Ovary (tissue), 10 donors: ENCODE measurements at places on chromosomes 16 and 17. TPM values are rescaled to one million over a fixed set of nuclear protein-coding genes. Genes with fewer than 3 reads are reported as not detected.

GRCh38 chr16:31530405-31530804 is 2.7 kb downstream of the AHSP start:
- H3K4me1 ChIP-seq = peaks cover 3% of the 10 kb centered on the region
- no peak for DNase-seq
- no peaks in the 10 kb centered on the region for H3K27me3 ChIP-seq
- no peak overlapping the region for H3K4me3 ChIP-seq
- H3K27ac ChIP-seq = no peak overlapping the region

DNA sequence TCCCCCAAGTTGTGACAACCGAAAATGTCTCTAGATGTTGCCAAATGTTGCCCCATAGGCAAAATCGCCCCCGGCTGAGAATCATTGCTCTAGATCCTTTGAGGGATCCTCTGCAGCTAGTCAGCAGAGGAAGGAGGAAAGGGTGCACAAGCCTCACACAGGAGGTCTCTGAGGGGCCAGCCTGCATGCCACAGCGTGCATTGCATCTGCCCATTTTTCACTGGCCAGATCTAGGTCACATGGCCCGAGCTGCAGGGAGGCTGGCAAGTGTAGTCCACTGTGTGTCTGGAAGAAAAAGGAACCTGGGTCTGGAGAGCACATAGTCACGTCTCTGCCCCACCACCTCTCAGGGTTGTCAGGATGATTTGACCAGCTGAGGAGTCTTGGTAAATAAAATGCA is 138.2 kb downstream of the CCT6B start:
- H3K36me3 ChIP-seq = no peaks in the 10 kb centered on the region
- no peak for DNase-seq
- H3K4me1 ChIP-seq = no peaks in the 10 kb centered on the region
- H3K27ac ChIP-seq = no peak overlapping the region
- no peaks in the 10 kb centered on the region for H3K27me3 ChIP-seq

GRCh38 chr17:41835800-41836549 is at the start of gene NT5C3B:
TSS of gene NT5C3B (minus strand) at chr17:41836232. CDS start at chr17:41836193, 39 bp downstream.
- no peaks in the 10 kb centered on the region for H3K36me3 ChIP-seq
- peak within 1 kb of the TSS; percentile 78 for H3K4me3 ChIP-seq
- no peaks in the 10 kb centered on the region for H3K27me3 ChIP-seq

DNA sequence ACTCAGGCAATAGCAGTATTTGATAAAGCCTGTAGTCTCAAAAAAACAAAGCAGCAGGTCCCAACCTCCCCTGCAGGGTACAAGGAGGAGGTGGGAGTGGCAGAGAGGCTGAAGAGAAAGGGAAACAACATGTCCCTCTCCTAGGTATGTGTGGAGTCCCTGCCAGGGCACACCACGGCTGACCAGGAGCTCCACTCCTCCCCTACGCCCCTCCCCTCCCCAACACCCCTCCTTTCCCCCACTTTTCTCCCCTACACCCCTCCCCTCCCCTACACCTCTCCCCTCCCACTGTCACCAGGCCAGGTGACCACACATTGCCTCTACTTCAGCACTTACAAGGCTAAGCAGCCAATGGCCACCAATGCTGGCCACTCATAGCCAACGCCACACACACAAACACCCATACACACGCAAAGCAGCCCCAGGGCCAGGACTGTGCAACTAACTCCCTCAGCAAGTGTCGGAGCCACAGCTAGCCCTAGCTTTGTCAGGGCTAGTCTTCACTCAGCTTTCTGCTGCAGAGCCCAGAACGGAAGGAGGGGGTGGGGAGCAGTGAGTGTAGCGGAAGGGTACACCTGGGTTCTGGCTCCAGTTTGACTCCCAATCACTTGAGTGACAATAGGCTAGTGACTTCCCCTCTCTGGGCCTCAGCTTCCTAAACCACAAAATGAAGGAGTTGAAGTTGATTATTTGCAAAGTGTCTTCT is 8.2 kb downstream of the CAVIN1 start:
- H3K4me1 ChIP-seq = peaks cover 23% of the 10 kb centered on the region
- DNase-seq = no peak
- no peak overlapping the region for H3K4me3 ChIP-seq
- peak overlapping the region; percentile 15 for H3K27ac ChIP-seq
- H3K36me3 ChIP-seq = no peaks in the 10 kb centered on the region

DNA sequence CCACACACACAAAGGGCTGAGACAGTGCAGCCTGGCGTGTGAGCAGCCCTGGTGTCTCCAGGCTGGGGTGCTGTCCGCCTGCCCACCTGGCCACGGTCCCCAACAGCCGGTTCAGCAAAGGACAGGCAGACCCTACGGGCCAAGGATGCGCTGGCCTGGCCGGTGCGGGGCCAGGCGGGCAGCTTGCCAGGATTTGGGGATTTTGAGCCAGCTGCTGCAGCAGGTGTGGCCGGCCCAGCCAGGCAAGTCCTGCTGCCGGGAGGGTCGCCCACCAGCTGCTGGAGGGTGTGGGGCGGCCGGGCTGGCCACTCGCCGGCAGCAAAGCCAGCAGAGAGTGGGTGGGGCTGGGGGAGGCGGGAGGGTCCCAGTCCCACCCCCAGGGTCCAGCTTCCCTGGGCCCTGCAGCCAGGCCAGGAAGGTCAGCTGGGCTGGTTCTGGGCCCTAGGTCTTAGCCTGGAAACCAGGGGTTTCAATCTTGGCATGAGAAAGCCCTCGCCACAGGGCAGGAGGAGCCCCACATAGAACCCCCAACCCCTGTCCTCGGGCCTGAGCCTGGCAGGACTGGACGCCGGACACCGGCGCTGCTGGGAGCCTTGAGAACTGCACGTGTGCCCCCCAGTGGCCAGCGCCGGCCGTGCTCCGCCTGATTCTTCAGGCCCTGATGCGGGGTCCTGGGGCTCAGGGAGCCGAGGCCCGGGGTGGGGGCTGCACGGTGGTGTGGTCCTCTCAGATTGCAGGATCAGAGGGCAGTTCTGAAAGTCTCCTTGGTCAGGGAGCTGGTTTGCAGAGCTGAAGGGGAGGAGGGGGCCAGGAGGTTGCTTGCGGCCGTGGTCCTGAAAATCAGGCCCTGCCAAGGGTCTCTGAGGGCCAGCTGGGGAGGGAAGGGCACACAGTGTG is 17.6 kb upstream of the SSTR5 start:
- H3K4me1 ChIP-seq = no peaks in the 10 kb centered on the region
- peak; percentile 39 for DNase-seq
- no peak overlapping the region for H3K4me3 ChIP-seq

Gene PIMREG
- polyA plus RNA-seq = 0.78 TPM

Gene GHDC
- polyA plus RNA-seq = 9.2 TPM

Gene SLC9A5
- polyA plus RNA-seq = 1.1 TPM
